Retinal pigment epithelial cell (primary cell): ENCODE measurements at places on chromosomes 7 and 10.

DNA sequence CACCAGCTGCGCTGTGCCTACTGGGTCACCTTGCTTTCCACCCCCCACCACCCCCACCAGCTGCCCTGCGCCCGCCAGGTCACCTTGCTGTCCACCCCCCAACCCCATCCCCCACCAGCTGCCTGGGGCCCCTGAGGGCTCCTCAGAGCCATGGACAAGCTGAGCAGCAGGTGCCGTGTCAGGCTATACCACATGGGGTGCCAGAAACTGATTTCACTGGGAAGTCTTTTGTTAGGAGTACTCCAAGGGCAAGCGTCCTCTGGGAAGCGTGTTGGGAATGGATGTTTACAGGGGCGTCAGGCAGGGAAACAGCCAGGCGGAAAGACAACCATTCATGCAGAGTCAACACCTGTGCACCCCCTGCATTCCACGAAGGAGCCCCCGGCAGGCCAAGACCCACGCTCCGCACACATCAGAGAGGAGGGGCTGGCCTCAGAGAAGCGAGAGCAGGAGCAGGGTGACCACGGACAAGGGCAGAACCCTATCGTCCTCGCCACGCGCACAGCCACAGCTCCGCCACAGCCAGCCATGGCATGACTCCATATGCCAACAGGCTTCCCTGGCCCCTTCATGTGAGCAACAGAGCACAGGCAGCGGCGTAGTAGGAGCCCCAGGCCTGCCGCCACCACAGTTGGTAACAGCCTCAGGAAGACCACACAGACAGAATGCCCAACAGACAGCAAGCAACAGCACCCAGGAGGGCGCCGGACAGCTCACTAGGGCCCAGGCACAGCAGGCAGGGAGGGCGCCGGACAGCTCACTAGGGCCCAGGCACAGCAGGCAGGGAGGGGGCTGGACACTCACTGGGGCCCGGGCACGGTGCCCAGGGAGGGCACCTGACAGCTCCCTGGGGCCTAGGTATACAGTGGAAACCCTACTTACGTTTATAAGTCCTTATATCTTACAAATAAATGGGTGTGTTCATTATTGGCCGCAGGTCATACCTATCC, 180.8 kb downstream of the MAD1L1 start:
- DNase-seq: no peak

- no peak for DNase-seq
These were observed 12.0 kb upstream of the AGR2 start for GRCh38 chr7:16816824-16817223.

- no peak for DNase-seq
These were observed 37.1 kb downstream of the MAT1A start for GRCh38 chr10:80252296-80252887.

DNA sequence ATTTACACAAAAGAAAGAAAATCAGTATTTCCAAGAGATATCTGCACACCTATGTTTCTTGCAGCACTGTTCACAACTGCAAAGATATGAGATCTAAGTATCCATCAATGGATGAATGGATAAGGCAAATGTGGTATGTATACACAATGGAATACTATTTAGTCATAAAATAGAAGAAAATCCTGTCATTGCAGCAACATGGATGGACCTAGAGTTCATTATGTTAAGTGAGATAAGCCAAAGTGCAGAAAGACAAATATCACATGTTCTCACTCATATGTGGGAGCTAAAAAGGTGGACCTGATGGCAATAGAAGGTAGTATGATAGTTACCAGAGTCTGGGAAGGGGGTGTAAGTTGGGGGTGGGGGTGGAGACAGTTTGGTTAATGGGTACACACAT, 1171.6 kb downstream of the SORCS1 start:
- DNase-seq: no peak

DNA sequence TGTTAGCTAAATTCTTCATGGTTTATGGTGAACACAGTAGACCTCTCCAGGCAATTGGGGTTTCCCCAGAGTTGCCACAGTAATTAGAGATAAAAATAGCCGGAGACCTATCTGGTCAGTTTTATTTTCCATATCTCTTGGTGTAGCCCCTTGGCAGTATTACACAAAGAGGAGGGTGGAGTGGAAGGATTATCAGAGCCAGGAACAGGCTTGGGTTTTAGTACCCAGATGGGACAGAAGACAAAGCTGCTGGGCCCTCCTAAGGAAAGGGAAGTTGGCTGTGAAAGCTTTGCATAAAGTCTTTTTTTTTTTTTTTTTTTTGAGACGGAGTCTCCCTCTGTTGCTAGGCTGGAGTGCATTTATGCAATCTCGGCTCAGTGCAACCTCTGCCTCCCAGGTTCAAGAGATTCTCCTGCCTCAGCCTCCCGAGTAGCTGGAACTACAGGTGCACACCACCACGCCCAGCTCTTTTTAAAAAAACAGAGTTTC, 9.7 kb downstream of the ZSCAN21 start:
- DNase-seq: no peak

DNA sequence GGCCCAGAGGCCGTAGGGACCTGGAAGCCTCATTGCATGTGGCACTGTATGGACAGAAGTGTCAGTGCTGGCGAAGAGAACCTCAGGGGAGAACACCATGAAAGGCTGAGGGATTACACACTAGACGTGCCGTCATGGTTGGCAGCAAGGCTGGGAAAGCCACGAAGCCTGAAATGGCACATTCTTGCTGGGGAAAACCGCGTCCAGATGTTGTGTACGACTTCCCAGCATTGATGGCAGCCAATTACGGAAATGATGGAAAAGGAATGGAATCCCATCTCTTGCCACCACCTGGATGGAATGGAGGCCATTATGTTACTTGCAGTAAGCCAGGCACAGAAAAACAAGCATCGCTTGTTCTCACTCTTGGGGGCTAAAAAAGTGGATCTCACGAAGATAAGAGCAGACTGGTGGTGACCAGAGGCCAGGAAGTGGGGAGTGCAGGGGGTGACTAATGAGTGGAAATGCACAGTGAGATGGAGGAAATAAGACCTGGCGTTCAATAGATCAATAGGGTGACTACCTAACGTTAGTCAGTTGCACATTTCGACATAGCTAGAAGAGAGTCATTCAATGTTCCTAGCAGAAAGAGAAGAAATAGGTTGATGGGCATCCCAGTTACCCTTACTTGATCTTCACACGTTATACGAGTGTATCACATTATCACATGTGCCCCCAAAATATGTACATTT, 14.6 kb upstream of the PWWP2B start:
- no peak for DNase-seq

DNA sequence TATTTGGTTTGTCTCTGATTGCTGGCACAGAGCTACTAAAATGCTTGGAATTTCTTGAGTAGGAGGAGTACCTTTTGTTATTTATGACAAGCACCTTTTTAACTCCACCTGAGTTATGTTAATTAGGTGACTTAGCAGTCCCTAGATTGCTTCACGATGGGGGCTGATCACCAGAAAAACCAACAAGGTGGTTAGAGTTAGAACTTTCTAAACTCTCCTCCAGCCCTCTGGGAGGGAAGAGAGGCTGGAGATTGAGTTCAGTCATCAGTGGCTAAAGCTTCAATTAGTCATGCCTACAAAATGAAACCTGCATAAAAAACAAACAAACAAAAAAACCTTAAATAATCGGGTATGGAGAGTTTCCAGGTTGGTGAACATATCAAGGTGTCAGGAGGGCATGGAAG, 23.6 kb upstream of the ING3 start:
- no peak for DNase-seq

DNA sequence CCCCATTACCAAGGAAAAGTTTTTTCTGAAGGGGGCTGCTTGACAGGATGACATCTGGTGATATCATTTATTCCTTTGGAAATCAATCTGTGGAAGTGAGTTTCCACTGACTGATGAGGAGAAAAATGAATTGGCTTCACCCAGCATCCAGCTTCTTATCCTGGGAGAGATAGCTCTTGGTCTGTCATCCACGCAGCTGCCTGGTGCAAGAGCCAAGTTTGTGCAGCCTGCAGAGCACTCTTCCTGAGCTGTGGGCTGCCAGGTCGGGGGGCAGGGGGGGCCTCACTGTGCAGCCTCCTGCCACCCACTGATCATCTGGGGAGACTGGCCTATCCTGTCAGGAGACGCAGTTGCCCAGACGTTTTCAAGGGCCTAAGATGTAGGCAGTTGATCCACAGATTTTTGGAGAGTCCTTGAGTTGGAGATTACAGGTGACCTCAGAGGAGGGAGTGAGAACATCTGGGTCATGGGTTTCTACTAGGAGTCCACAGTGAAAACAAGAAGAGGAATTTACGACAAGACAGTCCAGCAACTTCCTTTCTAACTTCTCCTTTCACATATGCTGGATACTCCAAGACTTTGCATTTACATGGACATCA, 75.4 kb downstream of the EGFR start:
- DNase-seq: no peak

- no peak for DNase-seq
These were observed 5.7 kb downstream of the HOXA5 start for GRCh38 chr7:27137640-27138315.

GRCh38 chr10:11913079-11913641, 90.0 kb downstream of the PROSER2 start:
- no peak for DNase-seq

DNA sequence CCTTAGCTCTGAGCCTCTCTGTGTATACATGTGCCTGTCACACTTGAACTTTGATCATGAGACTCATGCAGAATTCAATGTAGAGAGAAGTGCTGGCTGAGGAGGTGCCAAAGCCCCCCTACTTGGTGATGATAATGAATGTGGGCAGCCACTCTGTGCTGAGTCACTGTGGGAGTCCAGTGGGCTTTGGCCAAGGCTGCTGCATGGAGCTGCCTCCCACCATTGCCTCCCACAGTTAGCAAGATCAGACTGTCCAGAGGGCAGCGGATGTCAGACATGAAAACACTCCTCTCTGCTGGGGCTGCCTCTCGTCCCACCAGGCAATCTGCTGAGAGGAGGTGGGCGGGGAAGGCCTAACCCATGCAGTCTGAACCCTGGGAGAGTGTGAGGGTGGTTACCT, 180.3 kb downstream of the SH2D4B start:
- DNase-seq: no peak

- DNase-seq: no peak
These were observed 44.1 kb downstream of the SGMS1 start for GRCh38 chr10:50579491-50580261.

- DNase-seq: no peak
These were observed 15.5 kb downstream of the TUBGCP2 start for GRCh38 chr10:133292919-133293809.

DNA sequence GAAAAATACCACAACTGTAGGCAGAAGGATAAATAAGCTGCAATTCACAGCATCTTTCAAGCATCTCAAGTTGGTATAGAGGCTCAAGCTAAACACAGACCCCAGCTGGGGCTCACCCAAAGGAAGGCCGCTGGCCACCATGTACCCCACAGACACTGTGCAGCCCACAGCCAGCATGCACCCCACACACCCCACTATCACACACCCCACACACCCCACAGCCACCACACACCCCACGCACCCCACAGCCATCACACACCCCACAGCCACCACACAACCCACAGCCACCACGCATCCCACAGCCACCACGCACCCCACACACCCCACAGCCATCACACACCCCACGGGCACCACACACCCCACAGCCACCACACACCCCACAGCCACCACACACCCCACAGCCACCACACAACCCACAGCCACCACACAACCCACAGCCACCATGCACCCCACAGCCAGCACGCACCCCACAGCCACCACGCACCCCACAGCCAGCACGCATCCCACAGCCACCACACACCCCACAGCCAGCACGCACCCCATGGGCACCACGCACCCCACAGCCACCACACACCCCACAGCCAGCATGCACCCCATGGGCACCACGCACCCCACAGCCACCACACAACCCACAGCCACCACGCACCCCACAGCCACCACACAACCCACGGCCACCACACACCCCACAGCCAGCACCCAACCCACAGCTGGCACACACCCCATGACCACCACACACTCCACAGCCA, 214.7 kb downstream of the DNAJB6 start:
- no peak for DNase-seq

GRCh38 chr10:24908793-24909423, 43.5 kb downstream of the PRTFDC1 start:
- no peak for DNase-seq

DNA sequence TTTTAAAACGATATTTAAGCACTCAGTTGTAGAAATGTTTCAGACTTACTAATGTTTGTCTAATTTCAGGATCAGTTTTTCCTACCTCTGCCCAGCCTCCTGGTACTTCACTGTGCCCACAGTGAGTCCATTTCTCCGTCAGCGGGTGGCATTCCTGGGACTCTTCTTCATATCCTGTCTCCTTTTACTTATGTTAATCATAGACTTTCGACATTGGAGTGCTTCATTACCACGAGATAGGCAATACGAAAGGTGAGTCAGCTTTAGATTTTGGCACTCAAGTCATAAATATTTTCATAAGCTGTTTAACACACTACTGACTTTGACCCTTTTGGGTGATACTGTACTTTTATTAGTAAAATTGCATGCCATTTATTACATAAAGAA, 2.1 kb downstream of the ENTPD7 start:
- no peak for DNase-seq

DNA sequence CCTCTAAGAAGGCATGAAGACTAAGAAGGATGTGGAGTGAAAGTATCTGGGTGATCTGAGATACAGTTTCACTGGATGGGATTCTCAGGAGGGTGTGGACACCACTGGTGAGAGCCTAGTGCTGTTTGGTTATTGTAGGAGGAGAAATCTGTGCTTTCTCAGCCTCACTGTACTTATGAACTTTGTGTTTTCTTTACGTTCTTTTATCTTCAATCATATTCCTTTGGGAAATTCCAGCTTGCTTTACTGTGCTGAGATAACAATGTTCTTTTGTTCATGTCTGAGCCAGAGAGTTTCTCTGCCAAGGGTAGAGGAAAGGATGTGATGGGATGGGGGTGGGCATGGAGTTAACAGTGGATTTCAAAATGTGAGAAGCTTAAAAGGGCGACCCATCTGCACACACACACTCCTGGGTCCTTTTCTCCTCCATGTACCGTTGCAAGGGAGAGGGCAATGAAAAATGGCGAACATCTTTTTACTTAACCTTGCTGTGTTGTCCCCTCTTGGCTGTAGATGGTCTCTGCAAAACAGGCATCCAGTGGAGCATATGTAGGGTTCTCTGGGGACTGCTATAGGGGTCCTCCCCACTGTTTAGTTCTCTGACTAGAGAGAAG, 25.0 kb upstream of the TAX1BP1 start:
- peak; percentile 46 for DNase-seq

- no peak for DNase-seq
These were observed 615 bp upstream of the CNTNAP2 start for GRCh38 chr7:146115851-146116520.

- DNase-seq: no peak
These were observed 57.8 kb upstream of the SDK1 start for GRCh38 chr7:3243256-3243655.

- no peak for DNase-seq
These were observed 100.2 kb downstream of the COL13A1 start for GRCh38 chr10:69901628-69902505.

DNA sequence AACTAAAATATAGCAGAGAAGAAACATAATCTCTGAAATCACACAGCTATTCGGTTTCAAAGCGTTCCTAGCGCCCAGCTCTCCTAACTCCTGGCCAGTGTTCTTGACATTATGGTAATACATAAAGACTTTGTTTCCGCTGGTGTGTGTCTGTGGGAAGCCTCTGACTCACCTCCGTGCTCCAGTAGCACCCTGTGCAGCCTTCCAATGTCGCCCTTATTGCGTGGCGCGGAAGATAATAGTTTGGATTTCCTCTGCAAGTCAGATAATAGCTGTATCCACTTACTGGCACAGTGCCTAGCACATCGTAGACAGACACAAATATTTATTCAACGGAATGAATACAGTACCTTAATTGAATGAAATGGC, 570 bp downstream of the BMS1 start:
- peak; percentile 6 for DNase-seq
